ENCODE measurements at places on chromosomes 12 and 14. TPM values are rescaled to one million over a fixed set of nuclear protein-coding genes. Genes with fewer than 3 reads are reported as not detected.

DPF3 gene
- total RNA-seq = 2.0 TPM

RND1 gene
- 1.9 TPM for total RNA-seq

BATF gene
- 19.4 TPM for total RNA-seq

SIX1 gene
- total RNA-seq = 1.7 TPM

MTA1 gene
- total RNA-seq = 169 TPM

FERMT2 gene
- total RNA-seq = 82.3 TPM

CLEC6A gene
- total RNA-seq = not detected

ADCY4 gene
- 61.7 TPM for total RNA-seq

ALDH1L2 gene
- 19.1 TPM for total RNA-seq

UBC gene
- total RNA-seq = 1,015 TPM

RNASE4 gene
- total RNA-seq = 26.5 TPM

Data from ureter (tissue), 1 donor.